ENCODE measurements at places on chromosomes 1 and 21.

DNA sequence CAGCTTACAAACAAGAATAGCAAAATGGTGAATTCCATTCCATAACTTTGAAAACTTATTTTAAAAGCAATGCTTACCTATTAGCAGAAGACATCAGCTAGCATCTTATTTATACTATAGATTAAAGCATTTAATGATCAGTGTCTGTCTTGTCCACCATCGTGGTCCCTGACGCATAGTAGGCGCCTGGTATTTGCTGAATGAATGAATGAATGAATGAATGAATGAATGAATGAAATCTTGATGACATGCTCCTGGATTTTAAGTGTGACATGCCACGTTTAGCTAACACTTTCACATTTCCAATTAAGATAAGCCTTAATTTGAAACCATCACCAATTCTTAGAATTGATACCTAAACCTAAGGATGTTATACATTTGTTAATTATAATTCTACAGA is 39.9 kb downstream of the COP1 start:
- DNase-seq: no peak

GRCh38 chr1:12384836-12385456 is 155.1 kb downstream of the VPS13D start:
- no peak for DNase-seq

DNA sequence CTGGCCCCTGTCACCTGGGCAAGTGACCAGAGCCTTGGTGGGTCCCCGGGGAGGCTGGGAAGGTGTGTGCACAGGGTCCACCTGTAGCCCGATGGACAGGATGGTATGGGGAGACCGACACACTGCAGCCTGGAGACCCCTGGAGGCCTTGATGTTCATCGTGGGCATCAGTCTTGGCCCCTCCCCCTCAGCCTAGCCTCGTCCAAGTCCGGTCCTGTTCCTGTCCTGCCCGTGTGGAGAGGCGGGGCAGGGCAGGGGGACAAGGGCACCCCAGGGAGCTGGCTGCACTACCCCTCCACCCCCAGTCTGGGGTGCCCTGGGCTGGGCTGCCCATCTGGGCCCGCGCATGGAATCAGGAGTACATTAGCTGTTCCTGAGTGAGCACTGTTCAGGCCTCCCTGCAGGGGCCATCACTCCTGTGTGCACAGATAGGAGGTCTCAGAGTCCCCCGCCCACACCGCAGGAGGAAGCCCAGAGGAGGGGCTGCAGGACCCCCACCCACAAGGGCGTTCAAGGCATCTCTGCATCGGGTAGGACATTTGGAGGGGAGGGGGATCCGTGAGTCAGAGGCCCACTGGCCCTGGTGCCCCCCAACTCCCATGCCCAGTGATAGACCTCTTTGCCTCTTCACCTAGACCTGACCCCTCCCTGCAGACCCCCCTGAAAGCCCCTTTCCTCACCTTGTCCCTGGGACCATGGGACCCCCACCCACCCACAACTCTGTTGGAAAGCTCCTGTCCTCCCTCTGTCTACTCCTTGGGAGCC is 63.2 kb downstream of the WNT9A start:
- DNase-seq: no peak

DNA sequence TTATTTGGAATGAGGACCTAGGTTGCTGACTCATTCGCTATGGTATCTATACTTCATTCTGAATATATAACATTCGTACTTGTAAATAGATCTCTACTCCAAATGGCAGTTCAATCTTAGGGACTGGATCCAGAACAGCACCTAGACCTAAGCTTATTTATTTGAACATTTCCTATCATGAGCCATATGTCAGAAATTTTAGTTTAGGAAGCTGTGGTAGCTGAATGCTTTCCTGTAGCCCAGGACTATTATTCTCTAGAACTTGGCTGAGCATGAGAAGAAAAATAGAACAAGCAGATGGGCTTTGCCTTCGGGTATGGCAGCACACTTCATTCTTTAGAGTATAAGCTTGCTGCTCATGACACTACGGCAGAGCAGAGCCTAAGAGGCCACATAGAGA is 1114.4 kb upstream of the B3GALT2 start:
- DNase-seq: no peak

- DNase-seq: no peak
Observed at GRCh38 chr21:33402001-33402979, 923 bp upstream of the IFNGR2 start.

DNA sequence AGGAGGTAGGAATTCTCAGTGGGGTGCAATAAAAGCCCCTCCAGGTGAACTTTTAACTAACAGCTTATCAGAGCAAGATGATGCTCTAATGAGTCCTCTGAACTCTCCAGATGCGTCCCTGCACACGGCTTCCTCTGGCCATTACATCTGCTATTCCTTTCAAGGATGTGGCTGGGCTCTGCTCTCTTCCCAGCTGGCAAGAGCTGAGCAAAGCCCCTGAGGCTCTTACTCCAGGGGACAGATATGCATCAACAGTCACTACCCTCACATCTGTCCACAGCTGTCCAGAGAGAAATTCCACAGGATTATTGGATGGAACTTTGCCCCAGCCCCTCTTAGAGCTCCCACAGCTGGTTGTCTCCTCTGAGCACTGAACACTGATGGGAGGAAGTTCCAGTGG is 267.8 kb downstream of the C1orf94 start:
- DNase-seq: no peak

DNA sequence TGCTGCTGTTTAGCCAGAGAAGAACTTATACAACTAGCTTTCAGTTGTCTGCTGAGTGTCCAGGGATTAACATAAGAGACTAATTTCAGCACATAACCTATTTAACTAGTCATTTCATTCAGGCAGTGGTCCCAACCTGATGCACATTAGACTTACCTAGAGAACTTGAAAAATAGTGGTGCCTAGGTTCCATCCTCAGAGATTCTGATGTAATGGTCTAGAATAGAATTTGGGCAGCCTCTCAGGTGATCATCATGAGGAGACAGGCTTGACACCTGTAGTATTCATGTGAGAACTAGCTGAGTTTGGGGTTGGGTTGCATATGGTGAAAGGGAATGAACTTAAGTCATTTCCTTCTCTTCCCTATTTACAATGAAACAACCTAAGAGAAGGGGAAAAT is 24.8 kb downstream of the CNST start:
- DNase-seq: no peak

DNA sequence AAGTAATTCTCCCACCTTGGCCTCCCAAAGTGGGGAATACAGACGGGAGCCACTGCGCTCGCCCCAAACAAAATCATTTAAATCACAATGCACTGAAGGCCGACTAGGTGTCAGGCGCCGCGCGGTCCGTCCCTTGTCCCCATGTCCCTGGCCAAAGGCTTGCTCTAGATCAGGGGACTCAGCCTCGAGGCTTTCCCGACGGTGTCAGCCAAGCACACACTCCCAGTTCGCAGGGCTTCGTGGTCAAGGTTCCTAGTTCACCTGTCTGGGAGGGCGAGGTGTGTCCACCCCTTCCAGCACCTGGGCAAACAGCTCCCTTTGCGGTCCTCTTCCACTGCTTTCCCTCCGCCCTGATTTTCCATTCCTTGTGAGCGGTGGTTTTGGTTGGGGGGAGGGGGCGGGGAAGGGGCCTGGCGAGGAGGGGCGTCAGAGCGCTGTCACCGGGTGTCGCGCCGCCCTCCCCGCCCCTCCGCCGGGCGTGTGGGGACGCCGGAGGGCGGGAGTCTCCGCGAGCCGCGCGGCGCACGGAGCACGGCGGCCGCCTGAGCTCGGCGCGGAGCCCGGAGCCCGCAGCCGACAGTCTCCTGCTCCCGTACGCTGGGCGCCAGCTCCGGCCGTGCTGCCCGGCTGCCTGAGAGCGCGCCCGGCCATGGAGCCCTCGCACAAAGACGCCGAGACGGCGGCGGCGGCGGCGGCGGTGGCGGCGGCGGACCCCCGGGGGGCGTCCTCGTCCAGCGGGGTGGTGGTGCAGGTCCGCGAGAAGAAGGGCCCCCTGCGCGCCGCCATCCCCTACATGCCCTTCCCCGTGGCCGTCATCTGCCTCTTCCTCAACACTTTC is at the start of gene STUM:
STUM (plus strand) TSS at position 509 of the 838 bp plus-strand sequence; CDS start at position 650, 141 bp downstream.
- peak; percentile 74 for DNase-seq

- DNase-seq: no peak
Observed at GRCh38 chr1:215375381-215375780, 191.7 kb upstream of the KCTD3 start.

All from DMS79 treated with DMSO at 0.1 percent for 48 hours (cell line).